ENCODE measurements at places on chromosomes 3 and 15.

- peak; percentile 17 for DNase-seq
Measured at GRCh38 chr3:147411815-147412241, 2.7 kb downstream of the ZIC1 start.

GRCh38 chr3:62252438-62253157 is 120.8 kb downstream of the FEZF2 start:
- DNase-seq = peak; percentile 8

- no peak for DNase-seq
Measured at GRCh38 chr15:39447346-39447745, 133.5 kb upstream of the THBS1 start.

- no peak for DNase-seq
Measured at GRCh38 chr3:26018889-26019288, 229.0 kb downstream of the OXSM start.

GRCh38 chr15:49115062-49115461 is 40.3 kb downstream of the COPS2 start:
- no peak for DNase-seq

DNA sequence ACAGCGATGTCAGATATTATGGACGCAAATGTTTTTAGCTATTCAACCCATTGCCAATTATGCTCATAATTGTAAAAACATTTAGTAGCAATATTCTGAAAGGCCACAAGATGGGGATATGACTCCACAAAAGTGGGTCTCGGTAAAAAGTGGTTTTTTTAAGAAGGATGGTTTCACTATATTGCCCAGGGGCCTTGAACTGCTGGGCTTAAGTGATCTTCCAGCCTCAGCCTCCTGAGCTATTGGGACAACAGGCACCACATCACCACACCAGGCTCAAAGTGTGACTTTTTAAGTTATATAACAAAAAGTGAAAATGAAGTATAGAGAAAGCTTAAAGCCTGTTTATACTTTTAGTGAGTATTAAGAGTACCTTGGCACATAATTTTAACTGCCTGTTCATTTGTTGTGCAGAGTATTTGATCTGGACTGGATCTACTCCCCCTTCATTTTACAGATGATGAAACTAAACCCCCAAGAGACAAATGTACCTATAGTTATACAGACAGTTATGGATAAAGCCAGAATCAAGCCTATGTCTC is 9.4 kb downstream of the NAA50 start:
- DNase-seq = peak; percentile 70

- DNase-seq = no peak
Measured at GRCh38 chr3:194396539-194396858, 2.6 kb downstream of the GP5 start.

DNA sequence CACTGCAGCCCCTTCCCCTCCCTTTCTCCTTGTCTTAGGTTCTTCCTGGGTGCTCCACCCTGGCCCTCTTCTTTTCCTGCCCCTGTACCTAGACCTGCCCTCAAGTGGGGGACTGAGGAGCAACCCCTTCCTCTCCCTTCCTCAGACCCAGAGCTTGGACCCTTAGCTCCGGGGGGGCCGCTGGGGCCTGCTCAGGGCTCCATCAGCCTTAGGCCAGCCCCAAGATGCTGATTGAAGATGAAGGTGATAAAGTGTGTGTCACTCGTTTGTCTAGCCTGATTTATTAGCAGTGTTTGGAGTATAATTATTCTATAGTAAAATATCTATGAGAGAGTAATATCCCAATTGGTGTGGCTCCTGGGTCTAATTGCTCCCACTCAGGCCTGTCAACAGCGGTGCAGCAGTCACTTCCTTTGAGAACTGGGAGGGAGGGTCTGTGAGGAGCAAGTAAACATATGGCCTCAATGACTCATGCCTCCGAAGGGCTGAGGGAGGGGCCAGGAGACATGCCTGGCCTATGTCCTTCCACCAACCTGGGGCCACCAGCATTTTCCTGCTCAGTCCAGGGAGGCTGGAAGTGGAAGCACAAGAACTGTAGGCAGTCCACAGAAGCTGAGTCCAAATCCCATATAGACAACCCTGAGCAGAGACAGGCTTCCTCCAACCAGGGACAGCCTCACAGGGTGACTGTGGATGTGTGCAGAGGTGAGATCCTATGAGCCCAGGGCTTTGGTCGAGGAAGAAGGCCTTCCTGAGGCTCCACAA is 123.2 kb downstream of the DNAJB8 start:
- peak; percentile 69 for DNase-seq

DNA sequence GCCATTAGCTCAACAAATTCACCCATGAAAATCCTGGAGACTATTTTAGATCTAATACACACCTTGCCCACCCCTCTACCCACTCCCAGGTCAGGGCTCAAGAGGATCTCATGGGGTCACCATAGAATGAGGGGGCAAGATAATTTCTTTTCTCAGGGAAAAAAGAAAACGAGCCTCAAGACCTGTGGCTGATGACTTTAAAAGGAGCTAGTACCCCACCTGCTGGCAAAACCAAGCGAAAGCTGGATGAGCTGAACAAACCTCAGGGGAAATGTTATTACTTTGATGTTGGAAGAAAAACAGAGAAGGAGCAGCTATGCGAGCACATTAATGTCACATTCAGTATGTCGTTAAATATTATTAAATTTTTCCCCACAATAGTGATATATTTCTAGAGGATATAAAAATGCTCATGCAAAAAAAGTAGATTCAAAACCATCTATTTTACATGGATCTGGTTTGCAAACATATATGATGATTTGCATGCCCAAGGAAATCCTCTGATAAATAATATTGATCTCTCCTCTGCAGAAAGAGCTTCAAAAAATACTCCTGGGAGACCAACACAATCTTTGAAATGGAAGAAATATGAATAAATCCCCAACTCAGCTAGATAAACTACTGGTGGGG is 37.7 kb downstream of the PLD1 start:
- DNase-seq = peak; percentile 60

DNA sequence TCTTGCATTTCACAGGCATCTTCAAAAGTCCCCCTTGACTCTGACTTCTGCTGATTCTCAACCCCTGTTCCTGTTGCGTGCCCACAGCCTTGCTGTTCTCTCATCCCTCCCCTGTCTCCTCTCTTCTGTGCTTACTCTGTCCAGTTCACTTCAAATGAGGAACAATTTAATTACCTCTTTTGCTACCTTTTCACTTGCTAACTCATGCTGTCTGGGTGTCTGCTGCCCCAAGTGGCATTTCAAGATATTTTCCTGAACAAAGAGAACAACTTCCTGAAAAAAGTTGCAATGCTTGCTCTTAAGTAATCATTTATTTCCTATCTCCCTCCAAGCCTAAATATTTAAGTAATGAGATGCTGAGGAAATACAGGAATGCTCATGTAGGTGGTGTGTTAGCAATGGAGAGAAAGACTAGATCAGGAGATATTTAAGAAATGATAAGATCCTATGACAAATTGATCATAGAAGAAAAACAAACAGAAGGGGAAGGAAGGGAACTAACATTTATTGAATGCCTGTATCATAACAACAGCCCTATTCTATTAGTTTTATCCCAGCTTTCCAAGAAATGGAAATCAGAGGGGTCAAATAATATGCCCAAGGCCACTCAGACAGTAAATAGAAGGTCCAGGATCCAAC is 42.2 kb downstream of the SV2B start:
- no peak for DNase-seq

DNA sequence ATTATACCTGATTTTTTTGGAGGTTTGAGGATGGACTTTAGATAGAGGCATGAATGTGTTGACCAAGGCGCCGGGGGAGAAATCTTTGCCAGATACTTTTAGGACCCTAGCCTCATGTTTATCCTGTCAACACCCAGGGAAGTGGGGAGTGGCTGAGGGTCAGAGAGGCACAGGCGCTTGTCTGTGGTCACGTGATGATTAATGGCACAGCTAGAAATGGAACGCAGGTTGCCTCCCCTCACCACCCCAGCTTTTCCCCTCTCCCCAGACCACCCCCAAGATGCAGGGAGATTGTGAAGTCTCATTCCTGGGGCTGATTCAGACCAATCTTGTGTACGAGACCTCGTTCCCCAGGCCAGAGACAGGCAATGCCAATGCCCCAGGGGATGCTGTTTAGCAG is 218.4 kb upstream of the LINGO1 start:
- DNase-seq = no peak

- DNase-seq = peak; percentile 1
Measured at GRCh38 chr3:68007621-68008226, 353.3 kb upstream of the SUCLG2 start.

GRCh38 chr15:71329497-71330260 is 214.4 kb downstream of the THSD4 start:
- DNase-seq = no peak

GRCh38 chr3:171132873-171133272 is 106.4 kb upstream of the SLC2A2 start:
- peak; percentile 77 for DNase-seq

- no peak for DNase-seq
Measured at GRCh38 chr3:42024591-42025351, 62.9 kb upstream of the ULK4 start.

- no peak for DNase-seq
Measured at GRCh38 chr15:50260969-50261496, 4.5 kb downstream of the HDC start.

GRCh38 chr15:66882251-66883020 is 180.4 kb downstream of the SMAD6 start:
- DNase-seq = peak; percentile 78

DNA sequence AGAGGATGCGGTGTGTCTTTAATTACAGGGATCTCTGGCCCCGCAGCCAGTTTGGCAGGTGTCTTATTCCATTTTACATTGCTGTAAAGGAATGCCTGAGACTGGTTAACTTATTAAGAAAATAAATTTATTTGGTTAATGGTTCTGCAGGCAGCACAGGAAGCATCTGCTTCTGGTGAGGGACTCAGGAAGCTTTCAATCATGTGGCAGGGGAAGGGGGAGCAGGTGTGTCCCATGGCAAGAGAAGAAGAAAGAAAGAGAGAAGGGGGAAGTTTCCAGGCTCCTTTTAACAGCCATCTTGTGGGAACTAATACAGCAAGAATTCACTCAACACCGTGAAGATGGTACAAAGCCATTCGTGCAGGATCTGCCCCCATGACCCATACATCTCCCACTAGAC is 128.0 kb upstream of the CRBN start:
- no peak for DNase-seq

GRCh38 chr3:47536221-47536891 is 22.8 kb upstream of the ELP6 start:
- no peak for DNase-seq

GRCh38 chr3:110568246-110568645 is 503.4 kb upstream of the NECTIN3 start:
- DNase-seq = peak; percentile 91

GRCh38 chr3:185175370-185175987 is 22.6 kb upstream of the C3orf70 start:
- peak; percentile 47 for DNase-seq

DNA sequence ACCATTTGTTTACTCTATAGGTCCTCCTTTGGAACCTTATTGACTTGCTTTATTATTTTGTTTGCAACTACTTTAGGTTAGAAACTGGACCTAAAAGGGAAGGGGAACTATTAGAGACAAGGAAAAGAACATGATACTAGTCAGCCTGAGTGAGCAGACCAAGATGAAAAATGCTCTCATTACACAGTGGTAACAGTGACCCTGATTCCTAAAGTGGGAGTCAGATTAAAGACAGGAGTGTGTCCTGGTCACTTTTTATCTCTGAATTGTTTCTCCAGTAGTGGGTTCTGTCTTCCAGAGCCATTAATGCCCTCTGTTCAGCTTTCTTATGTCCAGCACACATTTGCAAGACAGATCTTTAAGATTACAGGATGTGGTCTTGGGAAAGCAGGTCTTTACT is 124.1 kb downstream of the TMEM108 start:
- DNase-seq = no peak

DNA sequence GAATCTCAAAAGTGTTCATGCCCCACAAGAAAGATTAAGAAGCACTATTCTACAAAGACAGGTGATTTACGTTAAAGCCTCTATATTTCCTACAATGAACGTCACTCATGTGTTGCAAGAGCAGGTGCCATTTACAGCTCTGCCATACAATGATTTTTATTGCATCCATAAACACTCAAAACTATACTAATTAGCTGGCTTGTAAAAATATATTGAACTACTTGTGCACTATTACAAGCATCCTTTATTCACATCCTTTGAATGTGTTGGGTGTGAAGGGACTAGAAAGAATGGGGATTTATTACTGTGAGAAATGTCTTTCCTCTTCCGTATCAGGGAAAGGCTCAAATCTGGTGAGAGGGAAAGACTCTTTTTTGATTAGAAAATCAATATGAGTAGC is 50.7 kb upstream of the C3orf49 start:
- DNase-seq = no peak

DNA sequence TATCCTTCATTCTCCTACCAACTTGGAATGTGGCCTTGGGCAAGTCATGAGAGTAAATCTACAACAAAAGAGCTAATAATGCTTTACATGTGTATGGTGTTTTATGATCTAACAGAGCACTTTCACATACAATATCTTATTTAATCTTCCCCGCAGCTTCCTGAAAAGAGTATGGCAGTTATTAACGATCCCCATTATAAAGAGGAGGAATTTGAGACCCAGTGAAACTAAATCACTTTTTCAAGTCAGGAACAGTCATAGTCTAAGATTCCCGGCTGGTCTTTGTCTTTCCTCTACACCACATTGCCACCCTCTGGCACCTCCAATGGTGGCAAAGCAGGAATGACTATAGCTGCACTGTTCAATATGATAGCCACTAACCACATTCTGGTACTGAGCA is 69.7 kb upstream of the CMSS1 start:
- peak; percentile 70 for DNase-seq

GRCh38 chr15:29139540-29140459 is 129.8 kb downstream of the NSMCE3 start:
- peak; percentile 38 for DNase-seq

DNA sequence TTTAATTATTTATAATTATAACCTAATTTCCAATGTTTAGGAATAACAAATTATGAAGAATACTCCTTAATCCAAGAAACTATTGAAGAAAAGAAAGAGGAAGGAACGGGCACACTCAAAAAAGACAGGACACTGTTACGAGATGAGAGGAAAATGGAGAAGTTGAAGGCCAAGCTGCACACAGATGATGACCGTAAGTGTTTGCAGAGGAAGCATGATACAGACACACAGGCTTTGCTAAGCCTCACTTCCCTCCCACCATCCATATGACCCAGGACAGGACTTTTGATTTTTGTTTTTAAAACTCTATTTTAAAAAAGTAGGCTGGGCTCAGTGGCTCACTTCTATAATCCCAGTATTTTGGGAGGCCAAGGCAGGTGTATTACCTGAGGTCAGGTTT is 389.4 kb upstream of the TPM1 start:
- no peak for DNase-seq

DNA sequence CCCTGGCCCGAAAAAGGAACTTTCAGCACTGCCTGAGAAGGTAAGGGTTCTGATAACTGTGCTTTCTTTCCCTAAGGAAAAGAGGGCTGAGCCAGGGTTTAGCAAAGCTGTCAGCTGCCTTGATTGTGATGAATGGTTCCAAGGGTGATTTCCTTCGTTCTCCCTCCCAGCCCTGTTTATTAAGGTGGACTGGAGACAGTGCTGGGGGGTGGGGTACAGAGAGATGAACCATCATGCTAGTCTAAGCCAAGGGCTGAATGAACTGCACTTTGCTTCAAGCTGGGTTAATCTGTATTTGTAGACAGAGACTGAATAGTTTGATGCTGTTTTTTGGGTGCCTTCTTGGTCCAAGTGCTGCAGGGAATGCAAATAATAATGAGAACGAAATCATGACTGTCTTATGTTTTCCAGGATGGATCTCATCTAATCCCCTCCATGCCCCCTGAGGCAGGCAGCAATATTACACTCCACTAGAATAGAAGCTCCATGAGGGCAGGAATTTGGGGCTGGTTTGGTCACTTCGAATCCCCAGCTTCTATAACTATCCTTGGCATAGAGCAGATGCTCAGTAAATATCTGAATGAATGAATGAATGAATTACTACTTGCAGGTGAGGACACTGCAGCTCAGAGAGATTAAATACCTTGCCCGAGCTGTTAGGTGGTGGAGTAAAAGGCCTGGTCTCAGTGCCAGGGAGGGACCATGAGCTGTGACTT is 10.9 kb downstream of the PXYLP1 start:
- no peak for DNase-seq
